Smooth muscle cell of bladder (primary cell): ENCODE measurements at places on chromosomes 5 and 9. TPM values are rescaled to one million over a fixed set of nuclear protein-coding genes. Genes with fewer than 3 reads are reported as not detected.

The GLDC gene
- 1.4 TPM in 1 of 2 replicates, not detected in the other for total RNA-seq

The ATP6V1G1 gene
- 150 and 184 TPM in 2 replicates for total RNA-seq

The IFNA5 gene
- not detected in 2 replicates for total RNA-seq

The ZNF454 gene
- total RNA-seq: 1.5 and 2.1 TPM in 2 replicates
